Activated gamma-delta T cell (primary cell): ENCODE measurements at places on chromosomes 13 and 19.
A peak's percentile ranks its signal among the peaks of the same experiment; 100 is the strongest.

- DNase-seq, result no peak
Observed at GRCh38 chr13:57666131-57666953, 34.8 kb downstream of the PCDH17 start.

DNA sequence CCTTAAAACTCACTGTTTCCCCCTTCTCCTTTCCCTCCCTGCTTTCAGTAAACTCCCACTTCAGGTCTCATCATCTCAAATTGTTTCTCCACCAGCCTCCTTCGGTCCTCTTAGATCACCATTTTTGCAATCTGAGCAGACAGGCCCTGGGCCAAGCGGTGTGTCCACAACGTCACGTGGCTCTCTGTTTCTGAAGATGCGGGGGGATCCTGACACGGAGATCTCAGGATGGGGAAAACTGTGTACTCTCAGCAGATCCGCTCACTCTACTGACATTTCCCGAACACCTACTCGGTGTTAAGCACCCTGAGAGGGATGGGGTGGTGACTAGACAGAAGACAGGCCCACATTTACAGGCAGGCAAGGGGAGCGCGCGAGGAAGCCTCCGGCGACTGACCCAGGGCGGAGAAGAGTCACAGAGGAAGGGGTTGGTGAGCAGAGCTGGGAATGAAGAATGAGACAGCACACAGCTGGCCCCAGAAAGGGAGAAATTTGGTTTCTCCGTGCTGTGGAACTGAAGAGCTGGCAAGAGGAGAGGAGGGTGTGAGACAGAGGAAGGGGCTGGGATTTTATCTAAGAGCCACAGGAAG is 38.8 kb downstream of the SERP2 start:
- no peak for DNase-seq

- no peak for DNase-seq
Observed at GRCh38 chr19:4046362-4046691, 20.4 kb downstream of the ZBTB7A start.

- no peak for DNase-seq
Observed at GRCh38 chr13:24520733-24521132, 8.2 kb upstream of the PARP4 start.

GRCh38 chr19:5595745-5596144 is 26.8 kb downstream of the SAFB2 start:
- no peak for DNase-seq

DNA sequence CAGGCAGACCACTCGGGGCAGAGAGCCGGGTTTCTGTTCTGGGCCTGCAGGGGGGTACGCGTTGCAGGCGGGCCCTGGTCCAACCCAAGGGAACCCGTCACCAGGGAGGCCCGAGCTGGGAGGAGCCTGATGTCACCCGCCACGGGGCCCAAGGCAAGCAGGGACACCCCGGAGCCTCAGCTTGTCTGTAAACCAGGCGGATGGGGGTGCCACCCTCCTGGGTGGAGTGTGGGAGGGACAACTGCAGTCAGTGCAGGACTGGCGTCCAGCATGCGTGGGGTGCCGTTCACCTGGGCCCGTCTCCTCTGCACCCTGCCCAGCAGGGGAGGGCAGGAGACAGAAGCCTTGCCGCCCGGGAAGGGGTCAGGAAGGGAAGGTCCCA is 7.0 kb downstream of the CACTIN start:
- no peak for DNase-seq

DNA sequence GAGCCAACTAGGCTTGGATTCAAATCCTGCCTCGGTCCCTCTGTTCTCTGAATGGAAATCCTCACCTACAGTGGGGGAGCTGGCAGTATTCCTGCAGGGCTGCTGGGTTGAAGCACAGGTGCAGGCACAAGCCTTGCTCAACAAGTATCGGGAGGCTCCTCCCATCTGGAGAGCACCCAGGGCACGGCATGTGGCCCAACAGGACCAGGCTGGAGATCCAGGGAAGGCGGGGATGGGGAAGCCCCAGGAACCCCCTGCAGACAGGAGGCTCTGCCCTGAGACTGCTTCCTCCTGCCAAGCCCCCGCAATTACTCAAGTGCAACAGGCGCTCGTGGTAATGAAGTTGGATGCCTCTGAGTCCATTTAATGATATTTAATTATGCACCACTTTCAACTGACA is 128.0 kb upstream of the VSTM2B start:
- no peak for DNase-seq

- no peak for DNase-seq
Observed at GRCh38 chr19:9381361-9381785, 18.6 kb downstream of the ZNF177 start.

- DNase-seq, result no peak
Observed at GRCh38 chr19:43640424-43640757, 741 bp upstream of the CADM4 start.

DNA sequence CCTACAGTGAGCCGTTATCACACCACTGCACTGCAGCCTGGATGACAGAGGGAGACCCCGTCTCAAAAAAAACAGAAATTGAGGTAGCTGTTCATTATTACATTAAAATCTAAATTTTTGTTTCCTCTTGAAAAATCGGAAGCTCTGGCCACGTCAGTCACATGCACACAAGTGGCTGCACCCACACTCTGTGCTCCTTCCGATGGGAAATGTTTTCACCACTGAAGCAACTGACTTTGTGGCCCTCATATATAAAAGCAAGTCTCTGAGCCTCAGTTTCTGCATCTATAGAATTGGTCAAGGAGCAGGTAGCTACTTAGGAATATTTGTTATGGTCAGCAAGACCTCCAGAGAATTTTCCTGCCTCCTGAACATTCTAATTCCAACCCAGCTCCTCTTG is 4.5 kb downstream of the LRRC25 start:
- no peak for DNase-seq

- DNase-seq, result peak; percentile 16
Observed at GRCh38 chr13:27792393-27793218, at the start of gene GSX1. Gene GSX1 (plus strand): TSS chr13:27792483. CDS start chr13:27792691, 208 bp downstream.

DNA sequence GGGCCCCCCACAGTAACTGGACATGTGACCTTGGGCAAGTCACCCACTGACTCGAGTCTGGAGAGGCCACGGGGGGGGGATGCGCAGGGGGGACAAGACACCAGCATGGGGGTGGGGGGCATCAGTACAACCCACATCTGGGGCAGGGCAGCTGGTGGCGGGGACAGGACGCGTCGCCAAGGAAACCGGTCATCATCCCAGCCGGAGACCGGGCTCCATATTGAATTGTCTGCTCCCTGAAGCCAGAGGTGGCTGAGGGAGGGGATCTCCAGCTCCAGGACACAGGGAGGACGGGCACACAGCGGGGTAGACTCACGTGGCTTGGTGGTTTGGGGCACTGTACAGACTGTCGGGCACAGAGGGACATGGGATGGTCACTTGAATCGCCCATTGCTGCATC is 11.4 kb downstream of the ONECUT3 start:
- no peak for DNase-seq

GRCh38 chr13:98556968-98557631 is 19.8 kb downstream of the STK24 start:
- no peak for DNase-seq

DNA sequence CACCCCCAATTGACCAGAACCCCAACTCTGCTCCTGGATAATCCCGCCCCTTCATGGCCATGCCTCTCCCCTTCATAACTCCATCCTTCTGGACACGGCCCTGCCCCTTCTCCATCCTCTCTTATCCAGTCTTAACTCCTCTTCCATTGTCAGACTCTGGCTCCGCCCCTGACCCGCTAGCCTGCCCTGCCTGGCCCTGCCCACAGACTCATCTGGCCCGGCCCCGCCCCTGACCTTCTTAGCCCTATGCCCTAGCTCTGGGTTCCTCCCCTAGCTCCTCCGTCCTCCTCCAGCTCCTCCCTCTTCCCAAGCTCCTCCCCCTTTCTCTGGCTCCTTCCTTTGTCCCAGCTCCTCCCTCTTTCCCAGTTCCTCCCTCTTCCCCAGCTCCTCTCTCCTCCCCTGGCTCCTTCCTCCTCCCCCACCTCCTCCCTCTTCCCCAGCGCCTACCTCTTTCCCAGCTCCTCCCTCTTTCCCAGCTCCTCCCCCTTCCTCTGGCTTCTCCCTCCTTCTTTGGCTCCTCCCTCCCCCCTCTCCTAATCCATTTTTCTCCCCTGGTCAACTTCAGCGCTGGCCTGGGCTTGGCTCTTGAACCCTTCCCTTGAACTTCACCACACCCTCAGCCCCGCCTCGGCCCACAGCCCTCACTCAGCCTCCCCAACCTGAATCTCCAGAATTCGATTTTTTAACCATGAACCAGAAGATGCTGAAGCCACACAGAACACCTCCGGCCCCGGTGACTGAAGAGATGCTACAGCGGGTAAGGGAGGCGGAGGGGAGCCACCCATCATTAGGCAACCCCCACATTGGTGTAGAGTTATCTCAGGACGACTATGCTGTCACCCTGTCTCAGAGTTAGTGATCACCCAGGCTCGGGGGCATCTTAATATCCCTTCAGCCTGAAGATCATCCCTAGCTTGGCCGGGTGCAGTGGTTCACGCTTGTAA is 9.2 kb upstream of the ZNF358 start:
- no peak for DNase-seq

DNA sequence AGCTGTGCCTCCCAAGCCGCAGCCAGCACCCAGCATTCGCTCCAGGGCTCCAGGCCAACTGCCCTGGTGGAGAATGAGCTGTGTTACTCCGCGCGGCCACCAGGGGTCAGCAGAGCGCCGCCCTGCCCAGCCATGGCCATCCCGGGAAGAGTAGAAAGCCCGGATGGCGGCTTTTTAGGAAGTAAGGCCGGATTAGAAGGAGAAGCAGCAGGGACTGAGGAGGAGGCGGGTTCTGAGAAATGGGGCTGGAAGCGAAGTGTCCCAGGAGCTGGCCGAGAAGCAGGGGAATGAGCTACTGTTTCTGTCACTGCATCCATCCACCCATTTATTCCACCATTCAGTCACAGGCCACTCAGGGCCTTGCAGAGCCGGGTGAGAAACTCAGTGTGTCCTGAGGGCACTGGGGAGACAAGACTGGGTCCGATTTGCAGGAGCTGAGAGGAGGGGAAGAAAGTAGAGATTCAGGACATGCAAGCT is 6.6 kb upstream of the NPAS1 start:
- peak; percentile 32 for DNase-seq

- no peak for DNase-seq
Observed at GRCh38 chr19:15672580-15673175, at the start of gene CYP4F12. Gene CYP4F12 (plus strand): TSS chr19:15673087. CDS start chr19:15673530, 443 bp downstream.

DNA sequence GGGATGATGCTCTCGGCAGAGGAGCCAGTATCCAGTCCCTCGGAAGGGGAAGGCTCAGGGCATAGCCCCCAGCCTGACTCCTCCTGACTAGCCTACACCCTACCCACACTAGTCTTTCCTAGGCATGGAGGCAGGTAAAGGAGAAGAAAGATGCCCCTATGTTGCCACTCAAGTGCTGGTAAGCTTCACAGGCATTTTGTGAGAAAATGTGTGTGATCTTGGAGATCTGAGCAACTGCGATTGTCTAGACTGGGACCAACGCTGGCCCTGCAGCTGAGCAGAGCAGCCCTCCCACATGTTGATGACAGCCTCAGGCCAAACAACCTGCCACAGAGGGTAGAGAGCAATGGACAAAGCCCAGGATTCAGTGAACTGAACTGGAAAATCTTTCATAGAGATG is 11.7 kb upstream of the ATP12A start:
- DNase-seq, result no peak

GRCh38 chr19:8476524-8476923 is 25.9 kb downstream of the PRAM1 start:
- DNase-seq, result no peak

DNA sequence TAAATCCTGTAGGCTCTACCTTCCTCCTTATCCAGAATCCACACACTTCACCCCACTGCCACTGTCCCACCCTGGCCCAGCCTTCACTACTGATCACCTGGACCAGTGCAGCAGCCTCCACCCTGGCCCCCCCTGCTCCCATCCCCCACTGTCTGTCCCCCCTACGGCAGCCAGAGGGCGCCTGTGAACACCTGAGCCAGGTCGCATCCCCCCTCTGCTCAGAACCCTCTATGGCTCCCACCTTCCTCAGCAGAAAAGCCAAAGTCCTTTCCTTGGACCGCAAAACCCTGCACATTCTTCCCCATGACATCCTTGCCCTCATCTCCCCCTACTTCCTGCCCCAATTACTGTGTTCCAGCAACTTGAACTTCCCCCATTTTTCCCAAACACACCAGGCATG is 20.6 kb downstream of the ELAVL3 start:
- no peak for DNase-seq

- no peak for DNase-seq
Observed at GRCh38 chr13:26653310-26653709, 95.8 kb downstream of the WASF3 start.

GRCh38 chr13:52405767-52406494 is at the start of gene THSD1:
Gene THSD1 (minus strand): TSS chr13:52406172. CDS start chr13:52402600, 3,572 bp downstream.
- DNase-seq, result peak; percentile 16

DNA sequence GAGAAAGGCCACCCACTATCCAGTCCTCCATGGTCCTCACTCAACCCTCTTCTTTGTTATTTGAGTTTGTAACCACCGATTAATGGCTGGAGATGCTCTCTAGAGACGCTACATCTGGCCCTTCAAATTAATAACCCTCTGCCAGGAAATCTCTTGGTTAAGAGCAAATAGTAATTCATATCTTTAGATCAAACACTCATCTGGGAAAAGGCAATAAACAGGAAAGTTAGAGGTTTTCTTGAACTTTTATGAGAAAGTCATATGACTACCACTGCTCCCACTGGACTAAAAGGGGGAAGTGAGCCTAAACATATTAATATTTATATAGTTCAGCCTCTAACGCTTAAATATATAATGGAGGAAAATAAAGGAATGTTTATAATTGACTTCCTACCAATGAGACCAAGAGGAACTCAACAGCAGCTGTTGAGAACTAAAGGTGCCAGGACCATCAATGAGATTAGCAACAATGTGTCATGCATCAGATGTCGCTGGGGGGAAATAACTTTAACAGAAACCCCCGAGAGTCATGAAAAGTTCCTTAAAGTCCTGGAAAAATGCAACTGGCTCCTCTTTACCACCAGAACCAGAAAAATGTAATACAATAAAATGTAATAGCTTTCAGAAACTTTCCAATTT is 2.7 kb downstream of the TBC1D4 start:
- DNase-seq, result no peak

DNA sequence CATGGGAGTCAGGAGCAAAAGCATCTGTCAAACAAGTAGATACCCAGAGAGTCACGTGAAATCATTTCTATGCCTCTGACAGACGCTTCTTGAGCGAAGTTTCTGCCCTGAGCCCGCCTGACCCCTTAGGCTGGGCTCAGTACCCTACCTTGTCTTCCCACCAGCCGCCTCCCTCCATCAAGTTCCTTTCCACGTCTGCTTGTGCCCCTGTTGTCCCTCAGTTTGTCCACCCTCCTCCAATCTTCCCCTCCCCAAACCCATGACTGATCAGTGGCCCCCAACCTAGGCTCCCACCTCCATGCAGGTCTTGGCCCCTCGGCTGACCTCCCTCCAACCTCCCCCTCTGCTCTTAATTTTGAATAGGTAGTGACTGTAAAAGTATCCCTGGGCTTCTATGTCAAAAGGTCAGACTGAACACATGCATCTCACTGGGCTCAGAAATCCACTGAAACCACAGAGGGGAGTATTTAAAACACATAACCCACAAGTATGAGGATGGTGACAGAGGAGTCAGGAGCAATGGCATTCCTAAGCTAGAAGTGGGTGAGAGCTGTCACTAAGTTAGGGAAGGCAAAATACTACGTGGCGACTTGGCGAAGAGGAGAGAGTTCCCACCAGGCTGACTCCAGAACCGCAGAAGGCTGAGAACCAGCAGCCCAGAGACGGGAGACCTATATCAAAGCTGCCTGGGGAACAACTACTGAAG is 1.7 kb upstream of the ZNF446 start:
- DNase-seq, result no peak

GRCh38 chr19:33408116-33408515 is 34.6 kb downstream of the CEBPG start:
- no peak for DNase-seq
